ENCODE measurements at places on chromosomes 4 and X. TPM values are rescaled to one million over a fixed set of nuclear protein-coding genes. Genes with fewer than 3 reads are reported as not detected.

DNA sequence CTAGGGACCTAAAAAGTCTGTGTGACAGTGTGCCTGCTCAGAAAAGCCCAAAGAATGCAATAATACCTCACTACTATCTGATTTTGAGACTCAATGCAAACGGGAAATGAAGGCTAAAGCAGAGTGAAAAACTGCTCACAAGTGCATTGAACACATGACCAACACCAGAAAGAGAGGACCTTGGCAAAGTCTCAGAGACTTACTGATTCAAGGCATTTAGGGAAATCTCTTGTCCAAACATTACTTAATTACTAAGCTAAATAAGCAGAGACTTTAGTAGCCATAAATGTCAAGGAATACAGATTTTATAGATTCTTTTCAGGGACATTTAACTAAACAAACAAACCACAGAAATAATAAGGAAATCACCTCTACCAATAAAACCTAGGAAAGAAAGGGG is 916.0 kb downstream of the FSTL5 start:
- no peak for DNase-seq

DNA sequence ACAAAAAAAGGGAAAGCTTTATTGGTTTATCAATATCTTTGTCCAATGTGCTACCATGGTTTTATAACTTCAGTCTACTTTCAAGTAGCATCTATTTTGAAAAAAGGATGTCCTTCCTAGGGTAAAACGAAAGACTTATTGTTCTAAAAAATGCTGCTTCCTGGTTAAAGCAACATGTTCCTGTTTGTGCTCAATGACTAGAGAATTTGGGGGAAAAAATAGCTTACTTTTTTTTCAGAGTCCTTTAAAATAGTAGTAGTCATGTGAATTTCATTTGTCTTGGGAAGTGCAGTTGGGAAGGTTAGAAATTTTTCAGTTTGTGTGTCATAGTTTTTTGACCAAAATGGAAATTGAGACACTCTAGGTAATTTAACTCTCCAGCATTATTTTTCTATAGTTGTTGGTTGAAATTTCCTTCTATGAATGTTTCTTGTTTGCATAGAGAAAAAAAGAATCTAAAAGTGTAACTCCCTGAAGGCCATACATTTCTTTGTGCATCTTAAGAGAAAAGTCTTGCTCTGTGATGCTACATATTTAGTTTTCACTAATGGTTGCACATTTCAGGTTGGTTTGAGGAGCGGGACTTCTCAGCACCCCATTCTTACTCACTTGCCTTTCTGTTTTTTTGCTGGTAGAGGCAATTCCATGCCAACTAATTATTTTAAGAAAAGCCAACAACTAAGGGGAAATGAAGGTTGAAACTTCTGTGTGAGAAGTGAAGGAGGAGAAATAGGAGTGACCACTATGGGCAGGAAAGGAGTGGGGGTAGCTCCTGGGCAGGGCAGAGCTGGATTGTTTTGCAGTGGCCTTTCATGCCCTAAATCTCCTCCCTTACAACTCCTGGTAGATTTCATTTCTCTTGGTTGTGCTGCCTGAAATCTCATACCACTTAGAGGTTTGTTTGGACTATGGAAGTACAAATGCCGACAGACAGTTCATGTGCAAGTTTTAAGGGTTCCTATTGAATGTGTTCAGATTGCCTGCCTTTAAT is 76.4 kb downstream of the RAPGEF2 start:
- no peak for DNase-seq

DNA sequence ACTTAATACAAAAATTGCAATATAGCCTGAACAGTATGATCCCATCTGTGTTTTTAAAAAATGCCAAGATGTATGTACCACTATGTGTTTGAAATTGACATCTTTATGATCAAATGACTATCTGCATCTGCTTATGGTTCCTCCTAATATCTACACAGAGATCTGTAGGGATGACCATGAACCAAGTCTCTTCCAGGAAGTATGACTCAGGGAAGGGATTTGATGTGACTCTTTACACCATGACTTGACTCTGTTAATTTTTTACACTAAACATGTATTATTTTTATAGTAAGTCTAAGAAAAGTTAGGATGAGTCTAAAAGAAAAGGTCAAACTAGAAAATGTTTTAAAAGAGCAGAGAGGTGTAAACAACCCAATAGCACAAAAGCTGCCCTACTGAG is 164.0 kb downstream of the SH3KBP1 start:
- DNase-seq, result no peak

- no peak for DNase-seq
Observed at GRCh38 chrX:100731441-100732281, at the start of gene SYTL4. Gene SYTL4 (minus strand): TSS chrX:100732121. CDS start chrX:100702037, 30,084 bp downstream.

- DNase-seq, result no peak
Observed at GRCh38 chr4:152949930-152950329, 13.8 kb downstream of the FHDC1 start.

The C1QTNF7 gene
- total RNA-seq, result 0.41 TPM

- no peak for DNase-seq
Observed at GRCh38 chr4:177393236-177393635, 49.0 kb downstream of the AGA start.

The OFD1 gene
- 15.9 TPM for total RNA-seq

DNA sequence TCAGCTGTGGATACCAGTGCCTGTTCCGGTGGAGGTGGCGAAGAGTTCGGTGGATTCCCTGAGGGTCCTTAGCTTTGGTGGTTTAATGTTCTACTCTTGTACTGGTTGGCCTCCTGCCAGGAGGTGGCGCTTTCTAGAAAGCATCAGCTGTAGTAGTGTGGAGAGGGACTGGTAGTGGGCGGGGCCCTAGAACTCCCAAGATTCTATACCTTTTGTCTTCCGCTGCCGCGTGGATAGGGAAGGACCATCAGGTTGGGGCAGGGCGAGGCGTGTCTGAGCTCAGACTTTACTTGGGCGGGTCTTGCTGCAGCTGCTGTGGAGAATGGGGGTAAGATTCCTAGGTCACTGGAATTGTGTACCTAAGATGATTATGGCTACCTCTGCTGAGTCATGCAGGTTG is 390.3 kb downstream of the FAM47A start:
- DNase-seq, result no peak

DNA sequence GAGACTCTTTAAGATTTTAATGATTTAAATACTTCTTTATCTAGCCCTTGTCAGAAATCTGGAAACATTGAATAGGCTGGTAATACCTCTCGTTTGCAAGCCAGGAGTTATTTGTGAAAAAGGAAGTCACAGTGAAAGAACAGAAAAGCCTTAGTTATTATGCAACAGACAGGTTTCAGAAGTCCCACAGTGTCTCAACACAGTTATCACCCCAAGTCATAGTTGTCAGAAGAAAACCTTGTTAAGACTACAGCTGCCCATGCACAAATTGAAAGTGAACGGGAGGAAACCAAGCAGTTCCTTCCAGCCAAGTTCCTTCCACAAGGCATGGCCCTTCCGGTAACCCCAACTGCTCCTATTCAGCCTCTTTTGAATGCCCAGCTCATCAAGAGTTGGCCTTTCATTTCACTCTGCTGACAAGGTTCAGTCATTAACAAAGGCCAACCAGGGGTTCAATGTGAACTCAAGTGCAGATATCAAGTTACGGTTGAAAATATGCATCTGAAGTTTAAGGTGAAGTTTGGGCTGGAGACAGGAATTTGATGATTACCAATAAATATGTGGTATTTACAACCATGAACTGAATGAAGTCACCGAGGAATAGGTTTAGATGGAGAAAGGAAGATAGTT is 15.6 kb downstream of the ALPK1 start:
- no peak for DNase-seq

- DNase-seq, result no peak
Observed at GRCh38 chr4:17964576-17964975, 57.0 kb downstream of the LCORL start.

The C4orf51 gene
- not detected for total RNA-seq
